T-helper 9 cell (primary cell): ENCODE measurements at places on chromosomes 13 and 19.

DNA sequence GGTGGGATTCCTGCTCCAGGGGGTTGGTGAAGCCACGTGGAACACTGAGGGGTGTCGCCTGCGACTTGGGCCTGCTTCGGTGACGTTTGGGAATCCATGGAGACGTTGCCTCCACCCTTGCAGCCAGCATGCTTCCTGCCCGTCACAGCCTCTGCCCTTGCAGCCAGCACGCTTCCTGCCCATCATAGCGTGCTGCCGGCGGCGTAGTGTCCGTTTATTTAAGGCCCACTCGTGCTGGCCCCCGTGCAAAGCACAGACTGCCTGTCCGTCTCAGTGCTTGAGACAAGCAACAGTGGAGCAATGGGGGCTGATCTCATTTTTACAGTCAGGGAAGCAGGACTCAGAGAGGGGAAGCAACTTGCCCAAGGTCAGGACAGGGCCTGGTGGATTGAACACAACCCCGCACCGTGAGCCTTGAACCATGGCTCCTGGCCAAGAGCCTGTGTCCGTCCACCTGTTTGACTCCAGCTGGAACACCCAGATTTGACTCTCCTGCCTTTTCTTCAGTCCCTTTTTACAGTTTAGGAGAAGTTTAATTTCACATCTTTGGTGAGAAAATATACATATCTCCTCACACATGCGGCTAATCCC is 149.6 kb downstream of the TEX29 start:
- no peak for DNase-seq

DNA sequence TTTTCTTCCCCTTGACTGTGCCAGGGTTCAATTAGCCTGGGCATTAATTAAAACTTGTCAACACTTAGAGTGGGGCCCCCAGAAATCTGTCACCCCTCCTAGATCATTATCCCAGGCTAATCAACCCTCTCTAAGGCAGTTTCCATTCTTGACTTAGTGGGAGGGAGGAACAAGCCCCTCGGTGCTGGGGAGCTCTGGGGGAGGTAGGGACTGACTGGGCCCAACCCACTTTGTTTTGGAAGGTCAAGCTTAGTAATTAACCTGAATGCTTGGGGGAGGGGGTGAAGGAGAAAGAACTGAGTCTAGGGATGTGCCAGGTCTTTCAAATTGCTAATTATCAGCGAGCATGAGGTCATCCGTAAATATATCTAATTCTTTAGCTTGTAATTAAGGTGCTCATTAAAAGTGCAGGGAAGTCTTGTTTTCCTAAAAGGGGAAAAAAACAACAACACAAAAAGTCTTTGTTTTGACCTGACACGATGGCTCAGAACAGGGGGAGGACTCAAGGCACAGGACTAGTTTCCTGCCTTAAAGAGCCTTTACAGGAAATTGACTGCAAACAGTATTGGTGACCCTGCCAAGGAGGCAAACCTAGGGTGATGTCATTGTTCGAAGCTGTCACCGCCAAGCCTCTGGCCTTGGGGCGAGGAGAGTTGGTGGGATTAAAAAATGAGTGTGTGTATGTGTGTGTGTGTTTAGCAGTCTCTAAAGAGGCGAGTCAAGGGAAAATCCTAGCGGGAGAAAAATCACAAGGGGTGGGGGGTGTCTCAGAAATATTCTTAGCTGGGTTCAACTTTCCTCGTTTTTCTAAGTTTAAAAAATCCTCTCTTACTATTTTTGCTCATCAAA is 19.4 kb downstream of the ACTN4 start:
- no peak for DNase-seq

DNA sequence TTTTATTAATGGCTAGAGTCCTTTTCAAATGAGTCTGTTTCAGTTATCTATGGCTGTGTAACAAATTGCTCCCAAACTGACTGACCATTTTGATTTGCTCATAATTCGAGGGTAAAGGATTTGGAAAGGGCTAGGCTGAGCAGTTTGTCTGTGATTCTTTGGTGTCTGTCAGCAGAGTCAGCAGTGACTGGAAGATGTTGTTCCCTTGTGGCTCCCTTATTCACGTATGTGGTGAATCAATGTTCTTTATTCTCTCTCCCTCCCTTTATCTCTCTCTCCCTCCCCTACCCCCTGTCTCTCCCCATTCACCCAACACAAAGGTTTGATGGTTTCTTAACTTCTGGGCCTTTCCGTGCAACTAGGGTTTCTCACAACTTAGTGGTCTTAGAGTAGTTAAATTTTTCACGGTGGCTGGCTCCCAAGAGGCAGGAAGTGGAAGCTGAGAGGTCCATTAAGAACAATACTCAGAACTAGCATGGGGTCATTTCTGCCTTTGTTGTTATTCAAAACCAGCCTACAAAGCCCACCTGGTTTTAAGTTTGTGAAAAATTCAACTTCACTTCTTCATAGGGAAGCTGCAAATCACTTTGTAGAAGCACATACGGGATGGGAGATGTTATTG is 772.5 kb upstream of the SLITRK1 start:
- no peak for DNase-seq

GRCh38 chr13:74574964-74575728 is 440.9 kb upstream of the KLF12 start:
- DNase-seq, result no peak

- DNase-seq, result no peak
Measured at GRCh38 chr19:9362905-9363304, at the start of gene ZNF177. ZNF177 (plus strand) TSS chr19:9363013; CDS start chr19:9378312, 15,299 bp downstream.

- no peak for DNase-seq
Measured at GRCh38 chr13:59038824-59039223, 1124.9 kb downstream of the DIAPH3 start.

DNA sequence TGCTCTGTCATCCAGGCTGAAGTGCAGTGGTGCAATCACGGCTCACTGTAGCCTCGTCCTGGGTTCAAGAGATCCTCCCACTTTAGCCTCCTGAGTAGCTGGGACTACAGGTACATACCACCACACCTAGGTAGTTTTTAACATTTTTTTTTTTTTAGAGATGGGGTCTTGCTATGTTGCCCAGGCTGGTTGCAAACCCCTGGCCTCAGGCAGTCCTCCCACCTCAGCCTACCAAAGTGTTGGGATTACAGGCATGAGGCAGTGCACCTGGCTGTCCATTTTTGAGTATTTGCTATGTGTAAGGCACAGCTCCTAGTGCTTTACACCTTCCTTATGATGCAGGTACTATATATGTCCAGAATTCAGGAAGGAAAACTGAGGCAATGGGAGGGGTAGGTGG is 138.8 kb upstream of the ZNF536 start:
- no peak for DNase-seq
